ENCODE measurements at places on chromosomes 2 and 18.
A peak's percentile ranks its signal among the peaks of the same experiment; 100 is the strongest.

DNA sequence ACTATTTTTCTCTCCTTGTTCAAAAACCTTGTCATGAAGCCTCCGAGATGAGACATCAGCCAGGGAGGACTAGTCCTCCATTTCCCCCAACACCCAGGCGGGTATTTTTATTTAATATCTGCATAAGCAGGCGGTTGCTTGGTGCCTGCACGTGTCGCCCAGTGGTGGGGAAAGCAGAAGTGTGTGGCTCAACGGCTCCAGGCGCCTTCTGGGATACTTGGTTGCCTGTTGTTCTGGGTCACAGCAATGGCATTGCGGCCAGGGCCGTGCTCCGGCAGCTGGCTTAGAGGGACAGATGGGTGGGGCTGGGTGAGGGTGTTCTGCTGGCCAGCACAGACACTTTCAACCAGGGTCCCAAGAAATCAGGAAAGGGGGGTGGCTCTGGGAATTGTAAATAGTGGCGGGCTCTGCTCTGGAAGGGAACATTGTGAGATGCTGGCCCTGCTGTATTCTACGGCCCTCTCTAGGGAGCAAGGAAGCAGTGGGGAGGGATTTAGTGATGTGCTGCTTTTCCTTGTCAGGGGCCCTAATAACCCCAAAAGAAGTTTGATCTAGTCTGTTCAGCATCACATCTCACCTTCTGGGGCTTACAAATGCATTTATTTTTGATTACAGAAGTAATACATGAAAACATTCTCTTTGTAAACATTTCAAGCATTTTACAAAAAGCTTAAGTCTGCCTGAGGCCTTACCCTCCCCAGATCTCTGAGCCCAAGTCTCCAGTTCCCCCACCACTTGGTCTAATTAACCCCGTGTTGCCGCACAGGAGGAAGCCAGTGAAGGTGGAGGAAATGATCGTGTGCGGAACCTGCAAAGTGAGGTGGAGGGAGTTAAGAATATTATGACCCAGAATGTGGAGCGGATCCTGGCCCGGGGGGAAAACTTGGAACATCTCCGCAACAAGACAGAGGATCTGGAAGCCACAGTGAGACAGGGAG, 1.1 kb downstream of the VAMP8 start:
- DNase-seq: no peak

- no peak for DNase-seq
These were observed 91.3 kb downstream of the SPRED2 start for GRCh38 chr2:65340898-65341681.

DNA sequence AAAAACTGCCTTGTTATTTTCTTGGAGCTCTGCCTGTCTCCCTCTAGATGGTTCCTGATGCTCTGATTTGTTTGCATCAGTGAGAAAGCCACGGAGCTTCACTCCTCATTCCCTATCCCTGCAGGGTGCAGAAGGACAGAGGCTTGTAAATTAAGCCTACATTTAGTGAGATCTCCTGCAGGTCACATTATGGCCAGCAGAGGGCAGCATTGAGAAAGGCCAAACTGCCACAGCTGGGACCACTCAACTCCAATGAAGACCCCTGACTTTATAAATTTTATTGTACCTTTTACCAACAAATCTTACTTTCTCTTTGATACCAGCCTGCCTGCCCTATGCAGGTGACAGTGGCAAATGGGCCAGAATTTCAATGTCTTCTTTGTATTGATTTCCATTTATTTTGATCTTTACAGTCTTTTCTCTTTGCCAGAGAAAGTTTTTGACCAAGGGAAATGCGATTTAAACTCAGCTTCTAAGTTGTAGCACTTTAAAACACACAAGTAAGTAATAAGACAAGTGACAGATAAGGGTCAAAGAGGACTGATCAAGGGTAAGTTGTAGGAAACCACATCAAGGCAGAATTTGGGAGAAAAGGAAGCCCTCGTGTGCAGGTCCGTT, 1029.1 kb upstream of the KLHL29 start:
- DNase-seq: peak; percentile 4

DNA sequence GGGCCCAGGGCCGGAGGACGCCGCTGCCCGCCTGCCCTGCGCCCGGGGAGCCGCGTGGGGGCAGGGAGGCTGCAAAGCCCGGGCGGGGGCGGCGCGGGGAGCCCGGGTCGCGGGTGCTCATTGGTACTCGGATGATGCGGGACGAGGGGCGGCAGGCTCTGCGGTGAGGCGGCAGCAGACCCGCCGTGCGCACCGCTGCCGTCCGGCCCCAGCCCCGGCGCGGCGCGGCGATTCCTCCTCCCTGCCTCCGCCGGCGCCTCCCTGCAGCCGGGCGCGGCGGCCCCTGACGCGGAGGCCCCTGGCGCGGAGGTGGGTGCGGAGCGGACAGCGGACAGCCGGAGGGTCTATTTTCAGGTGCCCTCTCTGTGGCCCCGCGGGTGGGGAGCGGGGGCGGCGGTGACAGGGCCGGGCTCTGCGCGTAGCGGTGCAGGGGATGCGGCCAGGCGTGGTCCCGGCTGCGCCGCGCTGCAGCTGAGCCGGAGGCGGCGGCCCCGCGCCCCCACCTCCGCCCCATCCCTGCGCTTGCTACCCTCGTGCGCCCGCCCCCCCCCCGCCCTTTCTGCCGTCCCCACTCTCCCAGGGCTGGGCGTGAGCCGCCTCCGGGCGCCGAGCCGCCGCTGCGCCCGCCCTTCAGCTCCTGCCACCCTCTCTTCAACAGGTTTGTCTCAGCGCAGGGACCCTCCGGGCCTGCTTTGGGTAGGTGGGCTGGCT, 640 bp downstream of the SPTBN1 start:
- DNase-seq: peak; percentile 19

Data from IMR-90 (cell line).